ENCODE measurements at places on chromosomes 7 and 10.

DNA sequence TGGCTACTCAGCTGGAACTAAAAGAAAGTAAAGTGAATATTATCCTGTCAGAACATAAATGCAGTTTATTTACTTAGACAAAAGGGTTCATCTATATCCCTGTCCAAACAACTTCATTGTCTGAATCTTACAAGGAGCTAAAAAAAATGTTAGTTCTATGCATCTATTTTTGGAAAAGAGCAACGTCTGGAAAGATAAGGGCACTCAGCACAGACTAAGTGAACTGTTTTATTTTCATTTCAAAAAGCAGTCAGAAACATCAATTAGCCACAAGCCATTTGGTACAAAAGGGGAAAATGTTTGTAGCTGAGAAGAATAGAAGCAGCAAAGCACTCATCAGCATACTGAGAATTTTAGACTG lies 245.5 kb downstream of the FOXP2 start:
- no peak for DNase-seq

GRCh38 chr10:89566095-89566950 lies 30.9 kb upstream of the SLC16A12 start:
- DNase-seq = no peak

- no peak for DNase-seq
Observed at GRCh38 chr10:114540236-114540635, 117.8 kb downstream of the ABLIM1 start.

DNA sequence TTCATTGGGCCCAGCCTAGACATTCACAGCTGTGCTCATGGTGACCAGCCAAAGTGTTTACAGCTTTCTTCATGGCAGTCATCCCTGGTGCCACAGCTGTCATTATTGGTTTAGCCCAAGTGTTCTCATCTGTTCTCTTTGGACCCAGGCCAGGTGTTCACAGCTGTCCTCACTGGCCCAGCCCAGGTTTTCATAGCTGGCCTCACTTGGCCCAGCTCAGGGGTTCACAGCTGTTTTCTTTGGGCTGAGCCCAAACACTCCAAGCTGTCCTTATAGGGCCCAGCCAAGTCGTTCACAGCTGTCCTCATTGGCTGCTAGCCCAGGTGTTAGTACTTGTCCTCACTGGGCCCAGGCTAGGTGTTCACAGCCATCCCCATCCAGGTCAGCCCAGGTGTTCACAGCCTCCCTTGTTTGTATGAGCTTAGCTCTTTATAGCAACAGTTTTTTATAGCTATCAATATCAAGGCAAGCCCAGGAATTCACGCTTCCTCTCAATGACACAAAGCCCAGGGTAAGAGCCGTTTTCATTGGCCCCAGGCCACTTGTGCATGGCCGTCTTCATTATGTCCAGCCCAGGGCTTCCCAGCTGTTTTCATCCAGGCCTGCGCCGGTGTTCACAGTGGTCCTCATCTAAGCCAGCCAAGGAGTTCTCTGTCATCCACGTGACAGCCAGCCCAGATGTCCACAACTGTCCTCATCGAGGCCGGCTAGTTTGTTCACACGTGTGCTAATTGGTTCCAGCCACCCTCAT lies 11.6 kb downstream of the FRG2B start:
- no peak for DNase-seq

DNA sequence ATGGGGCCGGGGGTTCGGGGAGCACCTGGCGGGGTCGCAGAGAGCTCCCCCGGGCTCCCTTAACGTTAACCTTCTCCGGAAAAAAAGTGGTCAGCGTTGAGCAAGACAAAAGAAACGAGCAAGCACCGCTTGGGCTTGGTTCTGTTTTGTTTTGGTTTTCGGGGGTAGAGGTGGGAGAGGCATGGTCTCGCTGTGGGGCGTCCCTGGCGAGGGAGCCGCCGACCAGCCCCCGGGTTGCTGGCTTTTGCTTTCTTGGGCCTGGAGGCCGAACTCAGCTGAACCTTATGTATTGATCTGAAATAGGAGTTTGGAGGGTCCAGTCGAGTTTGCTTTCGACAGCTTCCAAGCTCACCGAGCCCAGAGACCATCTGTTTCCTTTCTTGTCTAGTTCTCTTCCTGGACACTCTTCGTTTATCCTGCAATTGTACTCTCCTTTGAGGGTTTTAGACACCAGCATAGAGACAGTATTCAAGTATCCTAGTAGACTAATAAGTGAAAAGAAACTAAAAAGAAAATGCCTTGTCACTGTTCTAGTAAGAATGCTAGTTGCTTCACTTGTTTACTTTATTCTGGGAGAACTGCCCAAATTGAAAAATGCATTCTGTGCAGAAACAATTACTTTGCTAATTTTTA lies 980 bp downstream of the FHIP2A start:
- no peak for DNase-seq

- no peak for DNase-seq
Observed at GRCh38 chr7:93719546-93719945, 145.0 kb upstream of the CALCR start.

- DNase-seq = no peak
Observed at GRCh38 chr7:108839076-108839475, 269.4 kb downstream of the DNAJB9 start.

DNA sequence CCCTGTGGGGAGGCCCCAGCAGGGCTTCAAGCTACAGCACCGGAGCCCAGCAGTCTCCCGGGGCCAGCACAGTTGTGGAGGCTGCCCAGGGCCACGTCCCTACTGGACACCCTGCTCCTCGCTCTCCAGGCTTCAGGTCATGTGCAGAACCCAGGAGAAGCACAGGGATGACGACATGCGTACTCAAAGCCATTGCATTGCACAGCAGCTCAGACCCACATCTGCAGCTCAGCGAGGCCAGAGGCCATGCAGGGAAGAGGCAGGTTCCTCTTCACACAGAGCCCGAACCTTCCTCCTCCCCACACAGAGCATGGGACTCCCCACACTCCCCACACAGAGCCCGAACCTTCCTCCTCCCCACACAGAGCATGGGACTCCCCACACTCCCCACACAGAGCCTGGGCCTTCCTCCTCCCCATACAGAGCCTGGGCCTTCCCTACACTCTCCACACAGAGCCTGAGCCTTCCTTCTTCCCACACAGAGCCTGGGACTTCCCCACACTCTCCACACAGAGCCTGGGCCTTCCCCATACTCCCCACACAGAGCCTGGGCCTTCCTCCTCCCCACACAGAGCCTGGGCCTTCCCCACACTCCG lies 12.3 kb downstream of the CFAP46 start:
- no peak for DNase-seq

- no peak for DNase-seq
Observed at GRCh38 chr7:135147341-135147898, 452 bp upstream of the TMEM140 start.

DNA sequence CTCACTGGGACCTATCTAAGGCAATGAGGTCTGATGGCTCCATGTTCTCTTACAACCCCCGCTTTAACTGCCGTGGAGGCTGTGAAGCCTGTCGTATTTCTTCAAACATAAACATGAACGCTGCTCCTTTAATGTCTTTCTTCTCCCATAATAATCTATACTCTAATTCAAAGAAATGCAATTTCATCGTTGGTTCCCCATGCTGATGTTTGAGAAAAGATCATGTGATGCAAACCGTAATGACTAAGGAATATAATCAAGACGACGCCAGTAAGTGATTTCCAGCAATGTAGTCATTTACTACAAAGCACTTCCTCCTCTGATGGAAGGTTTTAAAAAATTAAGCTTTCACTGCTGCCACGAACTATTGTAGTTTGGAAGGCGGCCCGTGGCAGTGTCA lies 102.6 kb upstream of the NEBL start:
- DNase-seq = no peak
